ENCODE measurements at places on chromosomes 4 and X. TPM values are rescaled to one million over a fixed set of nuclear protein-coding genes. Genes with fewer than 3 reads are reported as not detected.

The GABRB1 gene
- total RNA-seq: not detected

DNA sequence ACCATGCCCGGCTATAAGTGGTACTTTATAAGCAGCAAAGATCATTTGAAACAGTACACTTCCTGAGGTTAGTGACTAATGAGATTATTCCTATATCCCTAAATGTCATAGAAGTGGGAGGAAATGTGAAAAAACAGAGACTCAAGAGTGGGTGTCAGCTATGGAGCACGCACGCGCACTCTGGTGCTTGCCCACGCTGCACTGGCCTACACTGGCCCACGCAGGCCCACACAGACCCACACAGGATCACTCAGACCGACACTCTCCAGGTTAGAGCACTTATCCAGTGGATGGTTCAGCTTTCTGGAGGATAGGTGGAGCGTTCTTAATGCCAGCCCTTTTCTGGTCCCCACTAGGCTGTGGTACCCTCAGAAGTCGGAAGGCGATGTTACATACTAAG, 78.5 kb downstream of the IL1RAPL1 start:
- no peak for DNase-seq
- no peaks in the 10 kb centered on the region for H3K27me3 ChIP-seq
- H3K4me1 ChIP-seq: peaks cover 23% of the 10 kb centered on the region
- H3K27ac ChIP-seq: no peak overlapping the region
- H3K4me3 ChIP-seq: no peak overlapping the region

The LINC00632 gene
- 12.0 TPM for total RNA-seq

DNA sequence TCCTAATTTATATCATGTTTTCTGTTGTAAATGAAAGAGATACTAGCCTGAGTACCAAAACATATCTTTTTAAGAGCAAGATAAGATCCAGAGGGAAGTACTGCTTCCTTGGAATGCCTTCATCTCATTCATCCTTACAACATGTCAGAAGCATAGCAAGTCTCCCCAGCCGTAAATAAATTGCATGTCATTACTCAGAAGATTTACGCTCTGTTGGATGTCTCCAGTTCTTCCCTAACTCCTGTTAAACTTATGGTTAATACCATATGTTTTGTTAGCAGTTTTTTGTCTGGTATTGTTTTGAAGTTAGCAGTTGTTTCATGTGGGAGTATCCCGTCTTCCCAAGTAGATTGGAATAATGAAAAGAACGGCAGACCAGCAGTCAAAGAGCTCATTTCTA, 7.5 kb upstream of the GPC3 start:
- no peaks in the 10 kb centered on the region for H3K27me3 ChIP-seq
- no peak for DNase-seq
- H3K4me3 ChIP-seq: no peak overlapping the region
- no peak overlapping the region for H3K27ac ChIP-seq
- no peaks in the 10 kb centered on the region for H3K36me3 ChIP-seq
- H3K4me1 ChIP-seq: peaks cover 21% of the 10 kb centered on the region

- H3K27ac ChIP-seq: no peak overlapping the region
- H3K4me3 ChIP-seq: no peak overlapping the region
- no peaks in the 10 kb centered on the region for H3K4me1 ChIP-seq
- no peaks in the 10 kb centered on the region for H3K27me3 ChIP-seq
These were observed 66.3 kb upstream of the PUDP start for GRCh38 chrX:7214251-7214650.

DNA sequence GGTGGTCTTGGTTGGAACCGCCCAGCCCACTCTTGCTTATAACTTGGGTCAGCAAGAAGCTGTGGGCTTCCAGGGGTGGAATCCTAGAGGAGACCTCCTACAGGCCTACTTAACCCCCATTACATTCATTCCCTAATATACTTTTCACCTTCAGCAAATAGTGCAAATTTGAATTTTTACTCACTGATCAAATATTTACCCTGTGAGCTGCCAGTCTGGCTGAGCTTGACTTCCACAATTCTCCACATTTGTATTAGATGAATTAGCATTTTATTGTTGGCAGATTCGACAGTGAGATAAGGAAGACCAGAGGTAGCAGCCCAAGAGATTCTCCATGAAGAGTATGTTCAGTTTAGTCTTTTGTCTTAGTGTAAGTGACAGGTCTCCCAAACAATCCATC, 199.6 kb downstream of the BCOR start:
- no peak overlapping the region for H3K4me3 ChIP-seq
- no peak for DNase-seq
- H3K27me3 ChIP-seq: no peaks in the 10 kb centered on the region

- DNase-seq: no peak
- no peaks in the 10 kb centered on the region for H3K4me1 ChIP-seq
- H3K27ac ChIP-seq: no peak overlapping the region
- no peak overlapping the region for H3K4me3 ChIP-seq
- no peaks in the 10 kb centered on the region for H3K36me3 ChIP-seq
- no peaks in the 10 kb centered on the region for H3K27me3 ChIP-seq
These were observed 138.8 kb downstream of the TEX11 start for GRCh38 chrX:70769659-70770227.

The MAGEC2 gene
- not detected for total RNA-seq

The UGT2B11 gene
- total RNA-seq: not detected

GRCh38 chr4:61004651-61005170, 195.4 kb upstream of the ADGRL3 start:
- no peaks in the 10 kb centered on the region for H3K36me3 ChIP-seq
- H3K4me3 ChIP-seq: no peak overlapping the region
- no peak for DNase-seq
- H3K27ac ChIP-seq: no peak overlapping the region

The C4orf50 gene
- 0.32 TPM for total RNA-seq

- H3K4me1 ChIP-seq: peaks cover 10% of the 10 kb centered on the region
- no peaks in the 10 kb centered on the region for H3K27me3 ChIP-seq
- no peak overlapping the region for H3K27ac ChIP-seq
- no peaks in the 10 kb centered on the region for H3K36me3 ChIP-seq
- DNase-seq: no peak
These were observed 34.8 kb downstream of the CCDC149 start for GRCh38 chr4:24877868-24878635.
